ENCODE measurements at places on chromosomes 16 and 17.
A peak's percentile ranks its signal among the peaks of the same experiment; 100 is the strongest.

- no peak for DNase-seq
Measured at GRCh38 chr16:31267332-31268032, 7.7 kb downstream of the ITGAM start.

DNA sequence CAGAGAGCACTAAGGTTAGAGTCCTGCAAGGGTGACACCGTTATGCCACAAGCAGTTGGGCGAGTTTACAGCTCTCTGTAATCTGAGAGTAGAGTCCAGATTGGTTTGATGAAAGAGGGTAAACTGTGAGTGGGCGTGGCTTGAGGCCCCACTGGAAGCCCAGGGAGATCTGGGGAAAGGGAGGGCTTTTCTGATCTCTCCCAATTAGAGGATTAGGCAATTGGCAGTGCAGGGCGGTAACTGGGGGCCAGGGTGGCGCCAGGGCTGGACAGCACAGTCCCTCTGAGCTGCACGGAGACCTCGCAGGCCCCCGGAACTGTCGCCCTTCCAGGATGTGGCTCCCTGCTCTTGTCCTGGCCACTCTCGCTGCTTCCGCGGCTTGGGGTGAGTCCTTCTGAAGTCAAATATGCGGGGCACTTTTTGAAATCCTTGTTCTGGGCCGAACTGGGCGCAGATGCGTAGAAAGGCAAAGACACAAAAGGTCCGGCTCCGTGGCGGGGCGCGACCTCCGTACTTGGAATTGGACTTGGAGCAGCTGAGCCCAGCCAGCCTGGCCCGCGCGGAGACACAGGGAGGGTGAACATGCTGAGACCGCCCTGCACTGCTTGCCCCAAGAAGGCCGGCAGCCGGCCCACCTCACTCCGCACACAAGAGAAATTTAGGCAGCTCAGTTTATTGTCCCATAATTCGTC lies 72.4 kb downstream of the CES1 start:
- no peak for DNase-seq

GRCh38 chr17:15958484-15958854 lies 13.5 kb downstream of the ADORA2B start:
- no peak for DNase-seq

GRCh38 chr17:80380555-80381002 lies 34.4 kb upstream of the ENDOV start:
- no peak for DNase-seq

DNA sequence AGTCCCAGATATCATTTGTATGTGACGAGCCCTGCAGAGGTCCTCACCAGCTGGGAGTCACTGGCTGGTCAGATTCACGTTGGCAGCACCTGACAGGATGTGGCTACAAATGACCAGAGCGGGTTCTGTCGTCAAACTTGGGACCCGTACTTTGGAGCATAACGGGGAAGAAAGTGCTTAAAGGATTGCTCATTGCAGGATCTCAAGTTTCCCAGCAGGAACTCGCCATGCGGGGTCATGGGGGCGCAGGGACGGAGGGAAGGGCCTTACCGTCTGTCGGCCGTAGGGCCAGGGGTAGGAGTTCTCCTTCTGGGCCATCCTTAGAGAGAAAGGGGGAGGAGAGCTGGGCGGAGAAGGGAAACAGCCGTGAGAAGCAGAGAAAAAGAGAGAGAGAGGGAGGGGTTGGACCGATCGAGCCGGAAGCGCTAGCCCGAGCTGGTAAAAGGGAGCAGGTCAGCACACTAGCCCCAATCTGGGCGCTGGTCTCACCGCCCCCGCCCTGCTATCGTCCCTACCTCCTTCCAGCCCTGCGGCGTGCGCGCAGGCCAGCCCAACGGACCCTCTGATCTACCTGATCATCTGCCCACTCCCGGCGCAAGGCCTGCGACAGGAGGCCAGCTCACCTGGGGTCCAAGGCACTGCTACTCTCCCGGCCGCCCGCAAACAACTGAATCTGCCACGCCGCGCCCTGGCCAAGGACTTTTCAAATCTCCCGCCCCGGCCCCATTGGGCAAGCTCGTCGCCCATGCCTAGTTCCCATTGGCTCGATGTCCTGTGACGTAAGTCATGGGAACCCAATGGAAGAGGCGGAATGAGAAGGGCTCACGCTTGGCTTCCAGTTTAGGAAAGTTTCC lies at the start of gene AURKB:
Gene AURKB, minus strand, starts transcription at position 669 of the 854 bp plus-strand sequence. Its CDS starts 351 bp downstream, at position 318.
- DNase-seq, result peak; percentile 98

- no peak for DNase-seq
Measured at GRCh38 chr16:73289232-73289631, 241.3 kb upstream of the ZFHX3 start.

DNA sequence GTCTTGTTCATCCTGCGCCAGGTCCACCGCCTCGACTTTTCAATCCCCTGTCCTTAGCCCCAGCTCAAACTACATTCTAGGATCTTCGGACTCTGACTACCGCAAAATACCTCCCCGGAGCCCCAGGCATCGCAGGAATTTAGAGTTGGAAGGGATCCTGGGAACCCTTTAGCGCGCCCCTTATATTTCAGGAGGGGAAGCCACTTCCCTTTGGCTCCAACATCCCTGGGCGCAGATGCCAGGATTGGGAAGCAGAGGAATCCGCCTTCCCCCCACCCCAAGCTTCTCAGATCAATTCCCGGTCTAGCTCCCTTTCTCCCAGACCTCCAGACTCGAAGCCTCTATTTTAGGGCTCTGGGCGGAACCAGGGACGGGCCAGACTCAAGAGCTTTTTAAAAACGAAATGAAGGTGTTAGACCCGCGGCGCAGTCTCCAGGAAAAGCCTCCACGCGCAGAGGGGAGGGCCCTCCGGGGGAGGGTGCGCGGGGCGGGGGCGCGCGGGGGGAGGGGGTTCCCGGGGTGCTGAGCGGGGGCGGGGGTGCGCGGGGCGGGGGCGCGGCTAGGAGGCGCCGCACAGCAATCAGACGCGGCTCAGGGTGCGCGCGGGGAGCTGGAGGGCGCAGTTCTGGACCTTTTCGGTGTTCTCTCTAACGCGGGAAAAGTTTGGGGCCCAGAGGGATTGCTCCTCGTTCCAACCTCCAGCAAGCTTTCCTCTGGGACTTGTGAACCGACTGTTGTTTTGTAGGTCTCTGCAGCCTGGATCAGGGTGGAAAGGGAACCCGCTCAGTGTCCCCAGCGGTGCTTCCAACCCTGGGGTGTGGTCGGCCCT lies 1.6 kb downstream of the AHSP start:
- DNase-seq, result no peak

- no peak for DNase-seq
Measured at GRCh38 chr17:47956791-47957590, 692 bp downstream of the PRR15L start.

All from stromal cell of bone marrow (primary cell).